ENCODE measurements at places on chromosomes 6 and 20. TPM values are rescaled to one million over a fixed set of nuclear protein-coding genes. Genes with fewer than 3 reads are reported as not detected.

DNA sequence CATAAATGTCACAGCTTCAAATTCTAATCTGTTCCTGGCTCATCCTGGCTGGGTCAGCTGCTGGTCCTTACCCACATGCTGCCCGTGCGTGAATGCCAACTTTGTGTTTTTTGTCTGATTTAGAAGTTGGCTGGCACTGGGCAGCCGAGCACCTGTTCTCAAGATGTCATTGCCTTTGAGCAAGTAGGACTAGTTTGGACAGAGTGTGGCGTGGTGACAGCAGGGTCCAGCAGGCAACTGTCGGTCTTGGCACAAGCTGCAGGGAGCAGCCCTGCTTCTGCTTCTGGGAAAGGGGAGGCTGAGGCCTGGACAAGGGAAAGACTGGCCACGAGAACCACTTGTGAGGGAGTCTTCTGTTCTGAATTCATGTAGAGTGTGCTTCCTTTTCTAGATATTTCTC is 26.4 kb upstream of the ADRM1 start:
- DNase-seq: no peak

DNA sequence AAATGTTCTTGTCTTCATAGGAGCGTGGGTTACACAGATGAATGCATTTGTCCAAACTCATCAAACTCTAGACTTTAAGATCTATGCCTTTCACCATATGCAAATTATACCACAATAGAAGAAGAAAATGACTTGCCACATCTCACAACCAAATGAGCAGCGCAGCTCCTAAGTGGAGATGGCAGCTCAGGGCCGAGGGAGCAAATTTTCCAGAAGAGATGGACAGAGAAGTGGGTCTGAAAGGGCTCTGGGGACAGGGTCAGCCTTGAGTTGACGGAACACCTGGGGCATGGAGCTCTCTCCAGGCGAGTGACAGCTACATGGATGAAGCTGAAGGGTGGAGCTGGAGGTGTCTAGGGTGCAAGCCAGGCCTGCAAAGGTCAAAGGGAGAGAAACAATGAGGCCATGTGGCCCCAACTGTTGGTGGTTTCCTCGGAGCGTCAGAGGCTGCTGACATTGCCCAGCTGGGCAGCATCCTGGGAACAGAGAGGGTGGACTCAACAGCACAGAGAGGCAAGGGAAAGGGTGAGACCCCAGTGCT is 228.3 kb downstream of the NRN1 start:
- DNase-seq: no peak

DNA sequence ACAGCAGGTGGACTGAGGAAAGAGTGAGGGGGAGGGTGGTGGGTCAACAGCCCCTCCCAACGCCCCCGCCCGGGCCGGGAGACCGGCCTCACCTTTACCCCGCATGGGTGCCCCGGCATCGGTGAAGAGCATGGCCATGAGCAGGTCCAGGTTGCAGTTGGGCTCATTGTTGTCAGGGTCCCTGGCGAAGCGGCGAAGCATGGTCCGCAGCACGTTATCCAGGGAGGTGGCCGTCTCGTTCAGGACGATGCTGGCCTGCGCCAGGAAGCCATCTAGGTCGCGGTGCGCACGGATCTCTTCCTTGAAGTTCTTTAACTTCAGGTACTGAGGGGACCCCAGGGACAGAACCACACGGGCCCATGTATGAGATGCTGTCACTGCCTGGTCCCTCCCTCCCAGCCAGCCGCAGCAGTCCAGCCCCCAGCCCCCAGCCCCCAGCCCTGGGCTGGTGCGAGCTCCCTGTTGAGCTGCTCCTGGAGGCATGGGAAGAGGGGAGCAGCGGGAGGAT is 4.9 kb downstream of the SLC4A11 start:
- DNase-seq: no peak

Gene MCHR2
- not detected for polyA plus RNA-seq

Gene ANKRD66
- polyA plus RNA-seq: not detected

Data from left renal pelvis (tissue), 4 donors.